ENCODE measurements at places on chromosomes 12 and 14. TPM values are rescaled to one million over a fixed set of nuclear protein-coding genes. Genes with fewer than 3 reads are reported as not detected.

CDCA3 gene
- 23.5 TPM for total RNA-seq

CCDC197 gene
- not detected for total RNA-seq

PMEL gene
- total RNA-seq, result 1.7 TPM

ERBB3 gene
- total RNA-seq, result 2.5 TPM

AQP6 gene
- not detected for total RNA-seq

BAG5 gene
- 22.2 TPM for total RNA-seq

ACOT6 gene
- total RNA-seq, result not detected

PAWR gene
- total RNA-seq, result 34.4 TPM

SMIM41 gene
- total RNA-seq, result not detected

RND1 gene
- not detected for total RNA-seq
